ENCODE measurements at places on chromosomes 2 and 18. TPM values are rescaled to one million over a fixed set of nuclear protein-coding genes. Genes with fewer than 3 reads are reported as not detected.

Gene ERFE
- polyA plus RNA-seq = 6.0 TPM

Gene DNAJC5G
- polyA plus RNA-seq = 2.6 TPM

Gene ANKRD36
- 28.2 TPM for polyA plus RNA-seq

Gene TCF7L1
- polyA plus RNA-seq = 58.2 TPM

GRCh38 chr2:240397924-240398645, 37.4 kb upstream of the GPC1 start:
- DNase-seq = no peak

GRCh38 chr18:27075828-27076227, 109.3 kb downstream of the CHST9 start:
- DNase-seq = peak; percentile 55

DNA sequence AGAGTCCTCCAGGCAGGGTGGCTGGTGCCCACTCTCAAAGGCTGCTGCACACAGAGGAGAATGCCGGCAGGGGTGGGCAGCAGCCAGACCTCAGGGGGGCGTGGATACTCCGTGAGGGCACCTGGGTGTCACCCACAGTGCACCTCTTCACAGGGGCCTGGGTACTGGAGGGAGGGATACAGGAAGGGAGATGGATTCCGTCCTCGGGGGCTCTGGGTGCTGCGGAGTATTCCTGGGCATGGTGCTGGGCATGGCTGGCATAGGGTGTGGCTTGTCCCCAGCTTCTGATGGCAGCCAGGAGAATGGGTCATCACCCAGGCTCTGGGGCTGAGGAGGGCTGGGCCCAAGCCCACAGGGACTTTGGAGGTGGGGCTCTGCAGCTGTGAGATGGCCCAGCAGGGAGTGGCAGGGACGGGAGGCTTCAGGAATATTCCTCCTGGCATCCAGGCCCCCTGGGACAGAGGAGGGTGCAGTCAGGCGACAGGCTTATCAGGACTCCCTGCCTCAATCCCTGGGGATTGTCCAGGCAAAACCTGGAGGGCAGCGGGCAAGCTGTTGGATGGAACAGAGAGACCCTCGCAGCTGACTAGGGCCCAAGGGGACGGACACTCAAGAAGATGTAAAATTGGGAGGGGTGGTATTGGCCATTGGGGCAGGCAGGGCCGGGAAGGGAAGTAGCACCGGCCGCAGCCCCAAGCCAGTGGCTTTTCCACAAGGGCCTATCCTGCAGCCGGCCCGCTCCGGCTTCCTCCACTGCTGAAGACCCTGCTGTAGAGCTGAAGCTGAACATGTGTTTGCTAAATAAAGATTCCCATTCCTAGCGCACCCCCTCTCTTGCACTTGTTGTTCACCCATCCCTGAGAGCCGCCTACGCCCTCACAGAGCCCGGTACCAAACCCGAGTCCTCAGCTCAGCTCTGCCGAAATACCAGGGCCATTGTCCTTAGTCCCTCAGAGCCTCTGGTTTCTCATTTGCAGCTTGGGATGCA, 5.7 kb upstream of the KLHL30 start:
- no peak for DNase-seq

GRCh38 chr18:45253056-45253565, 362.2 kb upstream of the SLC14A2 start:
- DNase-seq = no peak

- no peak for DNase-seq
Observed at GRCh38 chr18:22204214-22204536, 34.8 kb downstream of the GATA6 start.

DNA sequence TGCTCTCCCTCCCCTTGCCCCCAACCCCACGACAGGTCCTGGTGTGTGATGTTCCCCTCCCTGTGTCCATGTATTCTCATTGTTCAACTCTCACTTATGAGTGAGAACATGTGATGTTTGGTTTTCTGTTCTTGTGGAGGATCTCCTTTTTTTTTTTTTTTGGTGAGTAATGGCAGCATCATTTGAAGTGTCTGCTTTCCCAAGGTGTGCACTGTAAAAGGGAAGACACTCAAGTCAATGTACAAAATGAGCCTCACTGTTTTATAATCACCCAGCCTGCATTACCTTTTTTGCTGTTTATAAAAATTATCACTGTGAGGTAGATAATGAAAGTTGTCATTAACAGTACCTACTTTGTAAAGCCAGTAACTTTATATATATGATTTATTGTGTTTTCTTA, 56.9 kb downstream of the INSIG2 start:
- no peak for DNase-seq

Data from renal pelvis (tissue), 12 donors.